ENCODE measurements at places on chromosomes 5 and 9.

DNA sequence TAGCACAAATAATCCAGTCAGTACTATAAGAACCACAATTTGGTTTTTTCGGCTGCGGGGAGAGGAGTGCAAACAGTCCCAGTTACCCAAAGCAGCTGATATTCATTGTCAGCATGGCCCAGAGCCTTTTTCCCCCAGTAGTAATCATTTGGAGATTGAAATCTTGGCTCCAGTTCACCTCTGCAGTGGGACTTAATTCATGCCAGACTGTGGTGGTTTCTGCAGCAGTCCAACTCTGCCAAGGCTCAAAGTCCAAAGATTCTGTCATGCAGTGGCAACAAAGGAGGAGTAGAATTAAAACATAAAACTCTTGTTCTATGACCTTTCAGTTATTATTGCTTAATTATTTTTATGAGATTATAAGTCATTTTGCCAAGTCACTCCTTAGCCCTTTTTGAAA, 25.0 kb upstream of the TRIM36 start:
- no peak for DNase-seq

DNA sequence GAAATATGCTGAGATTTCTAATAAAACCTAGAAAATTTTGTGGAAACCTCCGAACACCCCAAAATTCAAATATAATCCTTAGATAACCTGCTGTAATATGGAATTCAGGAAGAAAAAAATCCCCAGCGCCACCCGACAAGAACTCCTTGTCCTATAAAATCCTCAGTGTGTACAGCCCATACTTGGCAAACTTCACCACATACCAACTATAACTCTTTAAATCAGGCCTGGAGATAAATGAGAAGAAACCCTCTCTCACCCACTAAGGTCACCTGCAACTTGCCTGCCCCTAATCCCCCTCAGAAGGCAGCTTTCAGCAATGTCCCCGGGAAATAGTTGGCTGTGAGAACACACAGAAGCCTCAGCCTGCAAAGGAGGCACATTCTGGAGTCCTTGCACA, 90.5 kb downstream of the SH3TC2 start:
- DNase-seq, result no peak

- DNase-seq, result no peak
Measured at GRCh38 chr9:96327694-96328352, 25.8 kb upstream of the HSD17B3 start.

GRCh38 chr5:34582371-34582770, 73.8 kb upstream of the RAI14 start:
- DNase-seq, result no peak

DNA sequence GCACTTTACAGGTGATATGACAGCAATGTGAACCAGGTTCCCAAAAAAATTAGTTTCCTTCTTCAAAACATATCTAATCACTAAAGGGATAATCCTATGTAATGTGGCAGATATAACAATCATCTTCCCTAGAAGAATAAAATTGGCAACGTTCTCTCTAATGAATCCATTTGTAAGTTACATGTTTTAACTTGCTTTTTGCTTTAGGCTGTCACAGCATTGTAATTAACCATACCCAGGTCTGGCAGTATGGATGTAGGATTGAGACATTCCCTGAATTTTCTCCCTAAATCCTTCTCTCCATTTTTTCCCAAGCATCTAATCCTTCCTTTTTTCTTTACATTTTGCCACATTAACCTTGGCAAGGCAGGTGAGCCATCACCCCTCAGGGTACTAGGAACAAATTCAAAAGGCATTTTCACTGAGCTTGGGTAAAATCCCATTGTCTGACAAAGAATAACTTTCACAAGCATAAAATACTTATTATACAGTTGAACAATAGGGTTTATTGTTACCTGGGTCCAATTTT, 548.3 kb downstream of the SEMA5A start:
- DNase-seq, result no peak

DNA sequence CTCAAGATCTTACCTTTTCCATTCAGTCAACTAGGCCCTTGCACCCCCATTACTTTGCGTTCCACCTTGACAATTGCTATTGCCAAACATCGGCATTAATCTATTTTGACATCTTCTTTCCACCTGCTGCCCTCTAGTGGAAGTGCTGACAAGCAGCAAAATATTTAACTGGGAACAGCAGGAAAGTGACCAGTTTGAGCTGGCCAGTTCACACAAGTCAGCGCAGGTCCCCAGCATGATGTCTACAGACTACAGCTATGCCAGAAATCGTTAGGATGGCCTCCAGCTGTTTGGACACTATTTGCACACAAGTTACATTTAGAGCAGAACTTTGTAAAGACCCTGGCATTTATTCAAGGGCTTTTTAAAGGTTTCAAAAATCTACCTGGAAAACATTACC, 160.1 kb downstream of the GHR start:
- peak; percentile 24 for DNase-seq

GRCh38 chr5:114957384-114957783, 212.3 kb downstream of the TRIM36 start:
- no peak for DNase-seq

- DNase-seq, result no peak
Measured at GRCh38 chr5:154590093-154590724, 112.2 kb upstream of the HAND1 start.

GRCh38 chr5:15796557-15796956, 296.6 kb downstream of the FBXL7 start:
- no peak for DNase-seq

GRCh38 chr9:117302487-117302886, 112.4 kb downstream of the ASTN2 start:
- DNase-seq, result no peak

All from hypothalamus (tissue), 51 donors.